ENCODE measurements at places on chromosomes 4 and X.

DNA sequence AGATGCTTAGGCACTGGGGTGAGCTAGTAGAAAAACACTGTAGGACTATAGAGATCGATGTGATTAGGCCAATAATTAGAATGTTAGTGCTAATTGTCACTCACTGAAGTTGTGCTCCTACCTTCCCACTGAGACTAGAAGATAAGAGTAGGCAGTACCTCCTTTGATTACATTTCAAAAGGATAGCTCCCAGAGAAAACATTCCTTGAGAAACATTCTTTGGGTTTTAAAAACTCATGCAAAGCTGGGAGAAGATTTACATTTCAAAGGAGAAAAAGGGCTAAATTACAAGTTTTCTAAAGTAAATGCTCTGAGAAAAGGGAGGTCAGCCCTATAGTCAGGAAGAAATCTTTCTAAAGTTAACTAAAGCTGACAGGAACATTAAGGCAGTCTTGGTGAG lies 860.3 kb upstream of the NDST4 start:
- no peak for DNase-seq

GRCh38 chr4:6777636-6778281 lies 4.8 kb upstream of the KIAA0232 start:
- DNase-seq: no peak

DNA sequence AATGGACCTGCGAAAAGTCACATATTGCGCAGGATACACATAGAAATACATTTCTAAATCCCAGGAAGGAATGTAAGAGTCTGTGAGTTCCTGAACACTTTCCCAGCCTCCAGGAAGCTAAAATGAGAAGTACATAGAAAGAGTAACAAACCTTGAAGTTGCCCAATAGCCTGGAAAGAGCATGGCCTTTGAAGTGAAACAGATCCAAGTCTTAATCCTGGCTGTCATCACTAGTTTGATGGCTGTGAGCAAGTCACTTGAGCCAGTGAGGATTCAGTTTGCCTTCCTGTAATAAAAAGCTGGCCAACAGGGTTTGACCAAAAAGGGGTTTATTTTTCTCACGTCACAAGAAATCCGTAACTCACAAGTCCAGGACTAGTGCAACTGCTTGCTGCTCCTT lies 69.8 kb downstream of the ARHGEF38 start:
- no peak for DNase-seq

DNA sequence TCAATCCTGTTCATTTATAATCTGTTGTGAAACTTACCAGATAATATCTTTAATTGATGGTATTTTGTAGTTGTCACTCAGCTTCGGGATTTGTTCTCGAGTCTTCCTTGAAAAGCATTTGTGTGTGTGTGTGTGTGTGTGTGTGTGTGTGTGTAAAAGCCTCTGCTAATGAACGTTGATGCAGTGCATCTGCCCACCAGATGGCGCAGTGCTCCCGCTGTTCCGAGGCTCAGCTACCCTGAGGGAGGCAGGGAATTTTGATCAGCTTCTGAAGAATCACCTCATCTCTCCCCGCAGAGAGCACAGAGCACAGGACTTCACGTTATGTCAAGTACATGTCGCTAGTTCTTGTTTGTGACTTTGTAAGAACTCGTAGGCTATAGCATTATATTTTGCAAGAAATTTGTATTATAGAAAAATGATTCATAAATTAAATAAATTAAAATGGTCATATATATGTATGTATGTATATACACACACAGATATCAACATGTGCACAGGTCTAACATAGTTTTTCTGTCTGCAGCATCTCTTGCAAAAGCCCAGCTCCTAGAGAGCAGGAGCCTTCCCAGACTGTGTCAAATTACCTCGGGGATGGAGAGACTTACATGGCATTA lies 316.7 kb upstream of the IGFBP7 start:
- peak; percentile 69 for DNase-seq

DNA sequence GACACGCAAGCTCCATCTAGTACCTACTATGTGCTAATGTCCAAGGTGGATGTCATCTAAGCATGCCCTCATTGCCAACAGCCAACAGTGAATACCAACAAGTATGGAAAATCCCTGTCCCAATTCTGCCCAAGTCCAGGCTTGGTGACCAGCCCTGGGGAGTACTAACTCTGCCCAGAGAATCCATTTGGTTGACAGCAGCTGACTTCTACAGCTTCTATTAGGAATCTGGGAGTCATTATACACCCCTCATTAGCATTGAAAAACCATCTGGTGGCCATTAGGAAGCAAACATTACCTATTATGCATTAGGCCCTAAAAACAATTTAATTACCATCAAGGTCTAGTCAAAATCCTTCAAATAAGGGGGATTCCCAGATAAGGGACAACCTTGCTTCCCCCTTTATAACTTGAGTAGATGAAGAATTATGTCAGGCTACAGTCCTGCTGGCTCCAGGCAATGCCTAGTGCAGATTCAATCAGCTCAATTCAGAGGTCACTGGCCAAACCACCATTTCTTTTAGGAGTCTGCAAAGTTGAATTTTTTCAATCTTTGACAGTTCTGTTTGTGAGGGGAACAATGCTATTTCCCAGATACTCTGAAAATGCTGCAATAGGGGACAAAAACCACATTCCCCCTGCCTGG lies 228.0 kb upstream of the LDB2 start:
- no peak for DNase-seq

DNA sequence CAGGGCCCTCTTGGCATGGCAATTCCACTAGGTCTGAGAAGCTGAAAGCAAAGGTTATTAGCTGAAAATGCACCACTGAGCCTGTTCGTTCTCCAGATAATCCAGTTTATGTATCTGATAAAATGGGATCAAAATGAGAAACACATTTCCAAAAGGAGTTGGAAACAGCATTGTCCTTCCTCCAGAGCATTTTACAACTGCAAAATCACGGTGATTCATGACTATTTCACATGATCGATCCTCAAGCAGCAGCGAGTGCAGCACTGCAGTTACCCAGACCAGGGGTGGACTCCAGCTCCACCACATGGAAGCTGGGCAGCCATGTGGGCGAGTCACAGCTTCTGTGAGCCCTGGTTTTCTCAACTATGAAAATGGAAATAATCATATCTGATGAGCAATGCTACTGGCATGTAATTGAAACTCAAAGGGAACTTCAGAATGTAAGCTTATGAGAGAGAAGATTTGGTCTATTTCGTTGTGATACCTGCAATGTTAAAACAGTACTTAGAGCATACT lies 78.7 kb upstream of the MSX1 start:
- no peak for DNase-seq

- DNase-seq: no peak
Measured at GRCh38 chr4:3611778-3612177, 79.6 kb upstream of the LRPAP1 start.

DNA sequence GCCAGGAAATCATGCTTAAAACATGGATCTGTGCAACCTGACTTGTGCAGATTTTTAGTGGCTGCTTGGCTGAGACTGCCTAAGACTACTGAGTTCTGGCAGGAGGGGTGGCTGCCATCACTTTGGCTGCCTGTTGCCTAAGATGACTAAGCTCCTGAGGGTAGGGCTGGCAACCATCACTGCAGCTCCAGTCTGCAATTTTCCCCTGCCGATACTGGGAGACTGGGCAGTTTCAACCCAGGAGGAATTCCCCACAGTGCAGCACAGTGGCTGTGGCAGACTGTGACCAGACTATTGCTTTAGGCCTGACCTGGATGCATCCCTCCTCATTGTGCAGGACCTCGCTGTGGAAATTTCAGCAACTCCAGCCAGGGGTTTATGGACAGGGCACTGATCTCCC lies 544.9 kb downstream of the ANKRD50 start:
- DNase-seq: no peak

DNA sequence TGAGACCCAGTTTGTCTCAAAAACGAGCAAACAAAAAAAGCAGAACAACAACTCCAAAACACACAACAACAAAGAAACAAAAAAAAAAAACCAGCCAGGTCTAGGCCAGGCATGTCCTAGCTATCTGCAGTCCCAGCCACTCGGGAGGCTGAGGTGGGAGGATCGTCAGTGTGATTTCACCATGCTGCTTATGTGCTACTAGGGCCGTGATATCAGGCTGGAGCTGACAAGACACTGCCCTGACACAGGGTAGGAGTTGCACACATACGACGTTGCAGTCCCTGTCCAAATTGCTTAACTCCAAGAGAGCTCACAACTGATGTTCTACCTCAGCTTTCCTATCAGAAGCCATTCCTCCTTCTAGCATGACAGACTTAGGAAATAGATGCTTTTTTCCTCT lies 204.9 kb downstream of the AASDH start:
- DNase-seq: no peak

GRCh38 chr4:61152433-61152832 lies 47.7 kb upstream of the ADGRL3 start:
- no peak for DNase-seq

DNA sequence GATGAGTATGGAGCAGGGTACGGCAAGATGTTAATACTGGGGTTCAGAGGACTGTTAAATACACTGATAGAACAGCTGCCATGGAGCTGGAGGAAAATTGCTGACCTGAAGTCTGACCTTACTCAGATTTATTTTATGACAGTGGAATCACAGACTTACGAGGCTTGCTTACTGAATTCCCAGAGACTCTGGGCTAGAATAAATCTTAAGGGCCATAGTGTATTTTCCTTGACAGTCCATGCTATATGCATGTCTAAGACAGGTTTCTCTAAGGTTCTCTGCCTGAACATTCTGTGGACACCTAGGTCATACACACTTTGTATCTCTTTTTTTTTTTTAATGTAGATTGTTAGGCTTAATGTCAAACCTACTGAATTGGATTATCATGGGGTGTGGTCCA lies 633.2 kb upstream of the ACTRT1 start:
- DNase-seq: no peak

DNA sequence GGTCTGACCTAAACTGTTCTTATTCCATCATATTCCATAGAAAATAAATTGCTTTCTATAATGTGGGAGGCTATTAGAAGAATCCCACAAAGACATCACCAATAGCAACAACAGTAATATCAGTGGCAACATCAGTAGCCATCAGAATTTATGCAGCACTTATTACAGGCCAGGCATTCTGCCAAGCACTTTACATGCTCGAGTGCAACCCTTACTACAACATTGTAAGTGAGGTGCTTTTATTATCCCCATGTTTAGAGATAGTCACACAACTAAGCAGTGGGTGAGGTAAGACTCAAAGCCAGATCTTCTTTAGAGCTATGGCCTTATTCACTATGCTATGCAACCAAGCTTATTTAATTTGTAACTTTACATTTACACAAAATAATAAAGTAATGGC lies 317.1 kb upstream of the BMP3 start:
- no peak for DNase-seq

GRCh38 chr4:47776353-47776752 lies 61.5 kb downstream of the CORIN start:
- no peak for DNase-seq

GRCh38 chr4:8847331-8847730 lies 24.3 kb downstream of the HMX1 start:
- DNase-seq: no peak

- no peak for DNase-seq
Measured at GRCh38 chrX:71067089-71067488, 1.0 kb downstream of the SNX12 start.

GRCh38 chr4:138650929-138651448 lies 364.6 kb upstream of the NOCT start:
- DNase-seq: no peak

GRCh38 chrX:152904151-152905080 lies 6.5 kb downstream of the ZNF185 start:
- DNase-seq: peak; percentile 58

DNA sequence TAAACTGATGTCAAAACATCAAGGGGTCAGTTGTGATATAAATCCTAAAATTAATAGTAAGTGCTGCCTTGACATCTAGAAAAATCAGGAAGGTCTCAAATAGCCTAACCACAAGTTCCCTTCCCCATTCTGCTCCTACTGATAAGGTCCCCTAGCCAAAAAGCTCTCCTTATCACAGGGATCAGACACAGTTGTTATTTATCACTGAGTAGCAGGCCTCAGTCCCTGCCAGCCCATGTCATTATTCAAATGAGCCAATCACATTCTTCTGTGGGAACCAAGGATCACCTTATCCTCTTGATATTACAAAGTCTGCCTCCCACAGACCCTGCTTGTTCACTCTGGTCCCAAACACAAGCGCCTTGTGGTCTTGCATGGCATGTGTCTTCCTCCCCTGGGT lies 23.3 kb upstream of the TMEM255A start:
- no peak for DNase-seq

GRCh38 chr4:8110071-8110986 lies 48.3 kb downstream of the ABLIM2 start:
- no peak for DNase-seq

DNA sequence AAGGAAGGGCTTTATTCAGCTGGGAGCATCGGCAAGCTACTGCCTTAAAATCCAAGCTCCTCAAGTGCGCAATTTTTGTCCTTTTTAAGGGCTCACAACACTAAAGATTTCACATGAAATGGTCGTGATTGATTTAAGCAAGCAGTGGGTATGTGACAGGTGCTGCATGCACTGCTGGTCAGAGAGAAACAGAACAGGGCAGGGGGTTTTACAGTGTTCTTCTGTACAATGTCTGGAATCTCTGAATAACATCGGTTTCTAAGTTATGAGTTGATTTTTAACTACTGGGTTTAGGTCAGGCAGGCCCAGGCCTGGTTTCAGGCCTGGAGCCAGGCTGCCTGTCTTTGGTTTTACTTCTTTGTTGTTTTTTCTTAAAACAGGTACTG lies 6.0 kb downstream of the UGT2B17 start:
- no peak for DNase-seq

GRCh38 chr4:33930497-33930896 lies 2313.8 kb downstream of the ARAP2 start:
- DNase-seq: no peak

- no peak for DNase-seq
Measured at GRCh38 chr4:57378766-57379165, 268.6 kb upstream of the IGFBP7 start.

GRCh38 chrX:11753668-11754067 lies 4.4 kb upstream of the MSL3 start:
- DNase-seq: no peak

GRCh38 chr4:140980426-140981200 lies 152.7 kb downstream of the RNF150 start:
- DNase-seq: no peak
